NCI-H1436 (cell line): ENCODE measurements at places on chromosomes 7 and 10.

DNA sequence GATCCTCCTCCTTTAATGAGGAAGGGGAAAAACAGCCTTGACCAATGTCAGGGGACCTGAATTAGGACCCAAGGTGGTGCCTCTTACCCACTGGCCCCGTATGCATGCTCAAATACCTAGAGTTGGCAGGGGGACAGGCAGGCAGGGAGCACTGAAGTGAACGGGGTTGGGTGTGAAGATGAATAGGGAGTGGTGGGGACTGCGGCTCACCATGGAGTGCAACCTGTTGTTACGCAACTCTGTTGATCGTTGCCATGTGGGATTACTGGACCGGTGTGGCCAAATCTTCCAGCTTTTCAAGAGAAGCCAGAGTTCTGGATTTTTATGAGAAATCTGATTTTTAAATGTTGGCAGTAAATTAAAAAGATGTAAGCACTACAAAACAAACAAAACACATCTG lies 48.1 kb downstream of the TLL2 start:
- DNase-seq, result no peak

DNA sequence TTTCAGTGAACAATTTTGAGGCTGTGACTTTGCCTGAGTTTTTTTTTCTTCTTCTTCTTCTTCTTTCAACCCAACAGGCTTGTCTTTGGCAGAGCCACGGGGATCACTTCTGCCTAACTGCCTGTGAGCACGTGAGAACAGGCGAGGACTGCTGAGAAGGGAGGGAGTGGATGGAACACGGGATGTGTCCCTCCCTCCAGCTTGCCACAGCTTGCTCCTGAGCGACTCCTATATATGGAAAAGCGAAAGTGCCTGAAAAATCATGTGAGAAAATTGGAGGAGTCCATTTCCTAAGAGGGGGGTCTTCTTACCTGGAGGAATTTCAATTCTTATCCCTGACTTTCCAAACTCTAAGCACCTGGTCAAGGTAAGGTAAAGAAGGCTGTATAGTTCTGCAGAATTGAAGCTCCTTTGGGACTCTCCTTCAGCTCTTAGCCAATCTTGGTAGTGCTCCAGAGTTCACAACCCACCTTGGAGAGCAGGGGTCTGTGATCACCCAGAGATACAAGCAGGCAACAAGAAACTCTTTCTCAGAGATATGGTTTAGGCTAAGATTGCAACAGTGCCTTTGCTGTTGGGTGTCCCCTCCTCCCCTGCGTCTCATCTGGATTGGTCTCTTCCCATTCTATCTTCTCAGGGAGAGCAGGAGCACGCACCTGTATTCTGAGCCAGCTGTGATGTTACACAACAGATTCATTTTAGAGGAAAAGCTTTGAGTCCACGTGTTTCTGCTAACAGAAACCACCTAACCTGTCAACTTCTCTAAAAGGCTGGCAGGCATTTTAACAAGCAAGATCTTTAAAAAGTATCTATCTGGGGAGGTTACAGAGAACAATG lies at the start of gene MAT1A:
Gene MAT1A, minus strand, starts transcription at position 208 of the 837 bp plus-strand sequence. CDS start 235 bp downstream, outside the sequence.
- DNase-seq, result no peak

DNA sequence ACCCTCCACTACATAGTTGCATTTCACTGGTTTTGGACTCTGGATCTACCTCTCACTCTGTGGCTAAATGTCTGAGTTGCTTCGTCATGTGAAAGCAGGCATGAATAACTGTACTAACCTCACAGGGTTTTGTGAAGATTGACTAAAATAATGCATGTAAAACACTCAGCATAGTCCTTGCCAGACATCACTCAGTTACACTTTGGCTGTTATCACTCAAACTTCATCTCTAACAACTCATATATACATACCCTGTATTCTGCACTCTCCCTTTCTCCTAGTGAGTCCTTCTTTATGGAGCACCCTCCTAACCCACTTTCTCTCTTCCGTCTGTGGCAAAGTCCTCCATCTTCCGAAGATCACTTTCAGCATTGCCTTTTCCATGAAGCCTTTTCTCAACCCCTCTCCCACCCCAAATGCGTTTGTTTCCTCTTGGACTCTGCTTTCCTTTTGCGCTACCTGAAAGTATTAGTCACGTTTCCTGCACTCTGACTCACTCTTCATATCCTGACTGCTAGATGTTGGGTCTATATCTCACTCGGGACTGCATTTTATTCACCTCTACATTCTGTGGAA lies 72.6 kb downstream of the OSBPL3 start:
- no peak for DNase-seq

GRCh38 chr7:116571552-116571951 lies 46.7 kb downstream of the CAV1 start:
- no peak for DNase-seq
